ENCODE measurements at places on chromosomes 3 and 15.

DNA sequence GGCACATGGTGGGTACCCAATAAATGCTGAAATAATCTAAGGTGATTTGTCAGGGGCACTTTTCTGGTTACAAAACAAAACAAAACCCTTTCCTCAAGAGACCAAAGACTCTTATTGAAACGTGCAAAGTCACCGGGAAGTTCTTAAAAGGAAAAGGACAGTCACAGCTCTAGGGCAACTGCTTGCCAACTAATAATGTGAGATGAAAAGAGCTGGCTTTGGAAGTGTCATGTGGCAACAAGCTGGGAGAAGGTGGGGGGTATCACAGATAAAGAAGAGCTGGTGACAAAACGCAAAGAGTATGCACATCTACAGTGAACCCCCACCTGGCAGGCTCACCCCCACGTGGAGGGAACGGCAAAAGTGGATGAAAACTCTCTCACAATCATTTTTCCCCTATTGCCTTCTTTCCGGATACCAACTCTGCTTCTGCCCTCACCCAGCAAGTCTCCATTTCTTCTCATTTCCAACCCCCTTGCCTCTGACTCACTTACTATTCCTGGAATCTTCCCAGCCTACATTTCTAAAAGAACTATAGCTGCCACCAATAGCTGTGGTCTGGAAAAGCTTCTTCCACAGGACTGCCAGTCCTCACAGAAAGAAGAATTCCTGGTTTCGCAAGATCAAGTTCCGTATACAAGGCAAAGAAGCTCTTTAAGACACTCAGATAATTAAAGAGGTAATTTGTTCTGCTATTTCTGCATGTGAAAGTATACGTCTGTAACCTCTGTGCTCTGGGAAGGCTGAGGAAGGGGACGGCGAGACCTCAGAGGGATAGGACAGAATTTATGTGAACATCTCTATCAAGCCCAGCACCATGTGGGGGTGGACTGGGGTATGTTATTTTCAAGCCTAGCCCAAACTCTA is 21.8 kb upstream of the ANPEP start:
- no peak for DNase-seq

GRCh38 chr3:189331002-189331418 is 159.2 kb downstream of the TPRG1 start:
- no peak for DNase-seq

DNA sequence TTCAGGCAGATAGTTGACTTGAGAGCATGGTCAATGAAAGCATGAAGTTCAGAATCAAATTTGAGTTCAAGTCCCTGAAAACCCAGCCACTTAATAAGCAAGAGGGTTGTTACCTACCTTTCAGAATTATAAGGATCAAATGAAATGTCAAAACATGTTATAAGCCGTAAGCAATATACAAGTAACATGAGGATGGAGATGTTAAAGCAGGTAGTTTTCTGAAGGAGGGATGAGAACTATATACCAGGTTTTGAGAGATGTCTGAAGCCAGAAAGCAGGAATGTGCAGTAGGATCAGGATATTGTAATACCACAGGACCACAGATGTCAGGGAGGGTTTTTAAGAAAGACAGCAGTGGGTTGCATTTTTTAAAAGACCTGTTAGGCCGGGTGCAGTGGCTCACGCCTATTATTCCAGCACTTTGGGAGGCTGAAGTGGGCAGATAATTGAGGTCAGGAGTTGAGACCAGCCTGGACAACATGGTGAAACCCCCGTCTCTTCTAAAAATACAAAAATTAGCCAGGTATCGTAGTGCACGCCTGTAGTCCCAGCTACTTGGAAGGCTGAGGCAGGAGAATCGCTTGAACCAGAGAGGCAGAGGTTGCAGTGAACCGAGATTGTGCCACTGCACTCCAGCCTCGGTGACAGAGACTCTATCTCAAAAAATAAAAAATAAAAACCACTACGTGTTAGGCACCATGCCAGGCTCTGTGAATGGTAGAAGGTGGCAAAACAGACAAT is 6.9 kb upstream of the EIF3J start:
- no peak for DNase-seq

DNA sequence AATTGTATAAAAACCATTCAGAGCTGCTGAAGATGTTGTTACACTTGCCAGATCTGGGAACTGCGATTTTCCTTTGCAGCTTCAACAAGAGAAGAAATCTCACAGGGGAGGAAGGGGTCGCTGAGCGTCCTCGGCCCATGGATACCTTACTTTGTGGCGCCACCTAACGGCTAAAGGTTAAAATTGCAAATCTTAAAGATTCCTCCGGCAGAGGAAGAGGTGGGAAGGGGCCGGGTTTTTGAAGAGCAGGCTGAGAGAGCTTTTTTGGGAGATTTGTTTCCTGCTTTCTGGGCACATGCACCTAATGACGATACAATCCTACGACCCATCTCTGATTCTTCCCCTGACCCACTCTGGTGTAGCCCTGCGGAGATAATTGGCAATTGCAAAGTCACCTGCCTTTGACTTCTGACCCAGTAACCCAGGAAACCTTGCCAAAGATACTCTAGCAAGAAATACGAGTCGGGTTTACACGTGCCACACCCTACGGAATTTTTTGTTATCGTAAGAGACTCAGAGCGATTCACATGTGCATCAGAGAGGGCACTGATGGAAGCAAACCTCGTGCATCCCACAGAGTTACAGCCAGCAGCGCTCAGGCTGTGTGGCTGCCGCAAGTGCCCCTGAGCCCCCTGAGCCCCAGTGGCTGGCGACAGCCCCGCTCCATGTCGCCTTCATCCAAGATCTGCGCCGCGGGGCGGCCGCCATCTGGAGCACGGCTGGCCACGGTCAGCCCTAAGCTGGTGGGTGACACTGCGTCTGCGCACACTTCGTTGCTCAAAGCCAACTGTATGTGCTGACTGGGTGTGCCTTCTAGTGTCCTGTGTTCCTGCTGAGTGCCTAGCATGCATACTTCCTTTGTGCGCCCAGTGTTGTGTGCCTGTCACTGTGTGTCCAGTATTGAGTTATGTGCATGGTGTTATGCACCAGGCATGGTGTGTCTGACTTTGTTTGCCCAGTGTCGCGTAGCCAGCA is 55.2 kb upstream of the CHRNA7 start:
- DNase-seq, result peak; percentile 37

DNA sequence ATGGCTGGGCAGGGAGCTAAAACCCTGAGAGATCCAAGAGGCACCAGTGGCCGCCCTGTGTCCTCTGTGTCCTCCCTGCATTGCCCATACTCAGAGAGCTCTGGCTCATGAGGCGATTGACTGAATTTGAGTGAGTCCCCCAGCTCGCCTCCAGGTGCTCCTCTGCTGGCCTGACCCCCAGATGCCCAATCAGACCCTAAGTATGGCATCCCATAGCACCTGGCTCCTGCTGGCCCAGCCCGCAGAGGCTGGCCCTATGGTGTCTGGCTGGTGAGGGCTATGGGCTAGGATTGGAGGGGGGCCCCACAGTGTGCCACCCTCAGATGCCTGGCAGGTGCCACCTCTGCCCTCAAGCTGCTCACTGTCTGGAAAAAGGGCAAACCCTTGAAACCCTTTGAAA is 1.6 kb upstream of the TKT start:
- no peak for DNase-seq
